ENCODE measurements at places on chromosomes 11 and 22.

DNA sequence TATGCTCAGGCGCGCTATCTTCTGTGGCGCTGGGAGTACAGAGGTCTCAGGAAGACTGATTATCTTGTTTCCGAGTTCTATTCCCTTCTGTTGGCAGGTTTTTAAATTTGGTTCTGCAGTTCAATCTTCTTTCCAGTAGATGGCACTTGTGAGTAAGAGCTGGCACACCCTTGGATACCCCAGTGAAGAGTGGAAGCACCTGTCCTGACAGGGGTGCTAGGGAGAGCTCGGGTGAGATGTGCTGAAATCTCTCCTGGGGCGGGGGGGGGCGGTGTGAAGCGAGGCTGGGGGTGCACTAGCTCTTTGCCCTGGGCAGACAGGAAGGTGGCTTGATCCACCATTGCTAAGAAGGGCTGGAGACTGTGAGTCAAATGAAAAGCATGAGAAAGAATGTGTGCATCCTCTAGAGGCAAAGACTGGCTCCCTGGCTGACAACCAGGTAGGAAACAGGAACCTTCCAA lies 679.9 kb upstream of the CCDC179 start:
- DNase-seq = peak; percentile 54

- DNase-seq = no peak
Observed at GRCh38 chr11:85767246-85767945, 43.5 kb downstream of the SYTL2 start.

DNA sequence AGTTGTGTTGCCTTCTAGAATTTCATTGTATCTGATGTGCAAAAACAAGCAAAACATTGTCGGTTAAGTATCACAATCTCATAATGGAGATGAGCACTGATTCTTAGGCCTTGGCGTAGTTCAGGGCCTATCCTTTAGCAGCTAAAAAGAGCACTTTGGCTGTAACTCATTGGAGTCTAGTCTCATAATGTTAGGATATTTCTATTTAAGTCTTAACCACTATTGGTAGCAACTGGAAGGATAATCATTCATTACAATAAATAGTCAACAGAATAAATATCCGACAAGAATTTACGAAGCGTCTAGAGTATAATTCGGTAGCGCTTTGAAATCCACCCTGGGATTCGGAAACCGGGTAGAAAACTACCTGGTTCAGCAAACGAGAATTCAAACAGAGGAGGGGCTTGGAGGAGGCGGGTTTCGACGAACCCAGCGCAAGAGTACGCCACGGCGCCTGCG lies 461 bp upstream of the EED start:
- peak; percentile 82 for DNase-seq

DNA sequence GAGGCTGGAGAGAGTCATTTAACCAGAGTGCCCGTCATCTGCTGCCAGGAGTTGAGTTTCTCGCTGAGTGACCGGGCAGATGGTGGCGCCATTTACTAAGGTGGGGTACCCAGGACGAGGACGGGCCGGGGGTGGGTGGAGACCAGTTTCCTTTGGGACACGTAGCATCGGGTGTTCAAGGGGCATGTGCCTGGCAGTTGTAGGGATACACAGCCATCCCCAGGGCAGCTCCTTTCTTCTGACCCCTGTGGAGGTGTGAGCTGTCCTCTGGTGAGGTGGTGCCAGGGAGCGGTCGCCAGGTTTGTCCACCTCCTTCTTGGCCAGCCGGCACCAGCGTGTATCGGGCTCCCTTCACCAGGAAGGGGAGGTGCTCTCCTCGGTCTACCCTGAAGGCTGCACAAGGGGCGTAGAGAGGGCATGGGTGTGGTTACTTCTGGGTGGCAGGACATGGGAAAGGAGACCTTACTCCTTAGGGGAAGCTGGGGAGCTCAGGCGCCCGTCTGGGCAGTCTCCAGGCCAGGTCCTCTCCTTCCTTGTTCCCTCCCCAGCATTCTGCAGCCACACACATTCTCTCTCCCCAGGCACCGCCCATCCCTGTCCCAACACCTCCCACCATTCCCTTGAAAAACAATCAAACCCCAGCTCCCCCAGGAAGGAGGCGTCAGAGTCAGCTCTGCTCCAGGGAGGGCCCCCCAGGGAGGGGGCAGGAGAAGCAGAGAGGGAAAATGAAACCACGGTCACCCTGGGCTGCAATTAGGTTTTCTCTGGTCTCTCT lies 10.3 kb upstream of the MB start:
- DNase-seq = peak; percentile 95

DNA sequence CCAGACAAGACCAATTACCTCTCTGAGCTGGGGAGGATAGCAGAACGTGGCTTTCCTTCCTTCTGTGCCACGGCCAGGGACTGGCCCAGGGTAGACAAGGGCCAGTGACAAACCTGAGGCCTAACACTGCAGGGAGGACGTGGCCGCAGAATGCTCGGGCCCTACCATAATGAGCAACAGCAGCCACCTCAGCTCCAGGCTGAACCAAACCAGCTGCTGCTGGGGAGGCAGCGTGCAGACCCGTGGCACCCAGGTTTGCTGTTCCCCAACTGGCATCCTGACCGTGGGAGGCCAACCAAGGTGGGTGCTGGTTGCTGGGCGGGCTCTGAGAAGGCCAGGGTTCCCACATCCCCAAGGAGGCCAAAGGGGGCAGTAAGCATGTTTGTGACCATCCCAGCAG lies 83.0 kb downstream of the MORC2 start:
- DNase-seq = no peak

DNA sequence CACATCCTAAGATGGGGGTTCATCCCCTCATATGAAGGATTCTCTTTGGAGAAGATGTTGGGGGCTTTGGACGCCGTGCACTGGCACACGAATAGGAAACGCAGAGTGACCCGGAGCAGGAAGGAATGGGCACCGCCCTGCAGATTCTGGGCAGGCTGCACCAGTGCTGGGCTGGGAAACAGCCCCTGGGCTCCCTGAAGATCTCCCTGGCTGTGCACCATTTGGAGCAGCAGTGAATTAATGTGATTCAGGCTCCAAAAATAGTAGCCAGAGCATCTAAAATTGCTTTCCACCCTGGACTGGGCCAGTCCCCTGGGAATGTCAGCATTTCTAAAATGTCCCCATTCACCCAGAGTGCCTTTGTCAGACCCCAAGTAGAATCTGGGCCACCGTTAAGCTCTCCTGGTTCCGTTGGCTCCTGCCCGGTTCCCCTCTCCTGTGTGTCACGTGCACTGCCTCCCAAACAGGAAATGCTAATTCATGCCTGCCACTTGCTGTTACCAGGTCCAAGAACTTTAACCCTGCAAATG lies 18.6 kb downstream of the IRAG1 start:
- DNase-seq = no peak

DNA sequence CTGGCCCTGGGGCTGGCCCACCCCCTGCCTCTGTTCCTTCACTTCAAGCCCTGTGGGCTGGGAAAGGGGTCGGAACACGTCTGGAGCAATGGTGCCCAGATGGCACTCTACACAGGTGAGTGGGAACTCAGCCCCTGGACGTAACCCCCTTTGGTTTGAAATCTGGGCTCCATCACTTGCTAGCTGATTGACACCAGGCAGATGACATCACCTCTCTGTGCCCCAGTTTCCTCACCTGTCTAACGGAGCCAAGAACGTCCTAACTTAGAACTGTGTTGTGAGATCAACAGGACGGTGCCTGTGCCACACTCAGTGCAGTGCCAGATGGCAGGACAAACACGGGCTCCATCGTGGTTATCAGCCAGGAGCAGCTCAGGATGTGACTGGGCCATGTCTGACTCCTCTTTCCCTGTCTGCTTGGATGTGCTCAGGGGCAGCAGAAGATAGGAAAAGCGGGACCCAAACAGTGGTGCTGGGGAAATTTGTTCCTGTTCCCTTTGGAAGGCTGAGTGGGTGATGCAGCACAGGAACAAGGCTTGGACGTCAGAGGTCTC lies 24.4 kb downstream of the NPTXR start:
- no peak for DNase-seq

GRCh38 chr22:23751441-23751996 lies 607 bp upstream of the ZNF70 start:
- no peak for DNase-seq

GRCh38 chr22:49961005-49961600 lies 531 bp downstream of the PIM3 start:
- no peak for DNase-seq

- DNase-seq = no peak
Observed at GRCh38 chr11:30735946-30736345, 149.8 kb upstream of the MPPED2 start.

DNA sequence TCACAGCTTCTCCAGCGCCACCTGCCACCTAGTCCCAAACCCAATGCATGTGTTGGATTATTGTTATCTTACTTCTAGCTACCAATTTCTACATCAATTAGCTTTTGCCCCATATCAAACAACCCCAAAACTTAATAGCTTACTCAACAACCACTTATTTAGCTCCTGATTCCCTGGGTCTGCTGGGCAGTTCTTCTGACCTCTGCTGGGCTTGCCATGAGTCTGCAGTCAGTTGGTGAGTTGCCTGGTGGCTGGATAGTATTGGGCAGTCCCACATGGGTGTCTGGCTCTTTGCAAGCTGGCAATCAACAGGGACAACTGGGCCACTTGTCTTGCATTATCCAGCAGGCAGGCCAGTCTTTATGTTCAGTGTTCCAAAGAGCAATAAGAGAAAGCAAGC lies 13.6 kb upstream of the MS4A15 start:
- DNase-seq = no peak

- DNase-seq = no peak
Observed at GRCh38 chr11:10567446-10567845, 1.0 kb downstream of the LYVE1 start.

DNA sequence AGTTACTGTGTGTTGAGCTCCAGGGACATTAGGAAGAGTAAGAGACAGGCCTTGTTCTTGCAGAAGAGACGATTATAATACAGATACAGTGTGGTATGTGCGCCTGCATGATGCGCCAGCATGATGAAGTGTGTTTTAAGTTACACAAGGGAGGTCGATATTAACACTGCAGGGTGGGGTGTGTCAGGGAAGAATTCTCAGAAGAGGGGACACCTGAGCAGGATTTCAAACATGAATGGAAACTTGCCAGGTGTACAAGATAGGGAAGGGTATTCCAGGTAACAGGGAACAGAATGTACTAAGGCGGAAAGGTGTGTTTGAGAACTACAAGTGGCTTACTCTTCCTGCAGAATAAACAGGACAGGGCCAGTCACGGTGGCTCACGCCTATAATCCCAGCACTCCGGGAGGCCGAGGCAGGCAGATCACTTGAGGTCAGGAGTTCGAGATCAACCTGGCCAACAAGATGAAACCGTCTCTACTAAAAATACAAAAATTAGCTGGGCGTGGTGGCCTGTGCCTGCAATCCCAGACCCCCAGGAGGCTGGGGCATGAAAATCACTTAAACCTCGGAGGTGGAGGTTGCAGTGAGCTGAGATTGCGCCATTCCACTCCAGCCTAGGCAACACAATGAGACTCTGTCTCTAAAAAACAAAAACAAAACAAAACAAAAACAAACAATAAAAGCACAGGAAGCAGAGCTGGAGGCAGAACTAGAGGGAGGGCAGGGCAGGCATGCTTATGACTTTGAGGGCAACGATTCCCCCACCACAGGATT lies 59.0 kb downstream of the SYN3 start:
- no peak for DNase-seq

DNA sequence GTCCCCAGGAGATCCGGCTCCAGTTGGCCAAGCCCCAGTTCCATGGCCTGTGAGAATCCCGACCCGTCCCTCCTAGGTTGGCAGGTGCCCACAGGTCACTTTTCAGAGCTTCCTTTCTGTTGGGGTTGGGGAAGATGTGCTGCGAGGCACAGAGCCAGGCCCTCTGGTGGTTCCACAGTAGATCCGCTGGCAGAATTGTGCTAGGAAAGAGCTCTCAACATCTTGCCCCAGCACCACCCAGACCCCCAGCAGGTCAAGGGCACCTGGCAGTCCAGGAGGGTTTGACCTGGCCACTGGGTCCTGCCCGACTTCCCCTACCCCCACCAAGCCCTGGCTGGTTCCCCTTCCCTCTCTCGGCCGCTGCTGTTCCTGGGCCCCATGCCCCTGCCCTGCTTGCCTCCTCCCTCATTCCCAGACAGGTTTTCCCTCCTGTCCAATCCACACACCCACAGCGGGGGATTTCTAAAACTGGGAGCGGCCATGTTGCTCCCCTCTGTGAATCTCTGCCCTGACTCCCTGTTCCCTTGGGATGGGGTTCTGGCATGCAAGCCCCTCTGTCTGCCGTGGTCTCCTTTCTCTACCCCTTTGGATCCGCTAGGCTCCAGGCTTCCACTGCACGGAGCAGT lies 26.2 kb upstream of the GCAT start:
- DNase-seq = no peak

GRCh38 chr11:95501761-95502266 lies 270.8 kb upstream of the SESN3 start:
- no peak for DNase-seq

- no peak for DNase-seq
Observed at GRCh38 chr11:61034704-61035525, 63.4 kb downstream of the CD6 start.

Measured in H4 (cell line).